ENCODE measurements at places on chromosomes 4 and X.

DNA sequence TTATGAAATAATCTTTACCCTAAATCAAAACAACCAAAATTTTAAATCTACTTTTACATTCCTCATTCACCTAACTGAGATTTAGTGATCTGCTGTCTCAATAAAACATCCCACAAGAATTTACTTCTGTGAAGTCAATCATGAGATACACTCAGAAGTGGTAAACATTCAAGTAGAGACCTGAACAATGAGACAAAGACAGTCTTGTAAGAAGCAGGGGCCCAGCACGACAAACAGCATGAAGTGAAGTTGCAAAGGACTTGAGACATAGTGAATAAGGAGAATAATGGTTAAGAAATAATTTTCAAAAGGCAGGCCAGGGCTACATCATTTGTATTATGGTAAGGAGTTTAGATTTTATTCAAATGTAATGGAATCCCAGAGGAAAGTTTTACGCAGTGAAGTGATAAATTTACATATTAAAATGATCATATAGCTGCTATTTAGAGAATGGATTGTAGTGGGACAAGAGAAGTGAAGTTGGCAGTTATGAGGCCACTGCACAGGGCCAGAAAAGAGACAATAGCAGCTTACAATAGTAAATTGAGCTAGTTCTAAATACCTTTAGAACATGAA, 101.9 kb downstream of the MAB21L2 start:
- no peak for DNase-seq

GRCh38 chrX:56281789-56282188, 49.6 kb downstream of the KLF8 start:
- DNase-seq: no peak

DNA sequence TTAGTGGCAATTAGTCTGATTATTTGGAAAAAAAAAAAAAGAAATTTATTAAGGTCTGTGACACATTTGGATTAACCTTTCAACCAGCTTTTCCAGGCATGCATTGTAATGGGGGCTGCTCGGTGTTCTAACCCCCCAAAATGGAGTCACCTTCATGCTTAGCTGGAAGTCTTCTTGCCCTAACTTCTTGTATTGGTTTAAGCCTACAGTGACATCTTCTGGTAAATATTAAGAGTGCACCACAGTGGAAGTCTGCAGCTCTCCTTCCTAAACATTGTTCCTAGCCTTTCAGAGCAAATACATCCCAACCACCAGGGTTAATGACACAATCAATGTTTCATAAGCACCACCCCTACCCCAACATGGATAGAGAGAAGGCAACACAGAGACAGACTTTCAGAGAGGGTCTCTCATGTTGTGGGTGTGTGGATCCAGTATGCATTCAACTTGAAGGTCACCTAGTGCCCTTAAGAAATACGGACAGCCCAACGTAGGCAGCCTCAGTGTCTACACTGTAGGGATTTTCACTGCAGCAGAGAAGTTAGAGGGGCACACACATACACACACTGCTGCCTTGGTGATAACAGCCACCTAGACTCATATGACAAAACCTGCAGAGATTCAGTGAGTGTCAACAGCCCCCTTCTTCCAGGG, 142.9 kb upstream of the MBNL3 start:
- no peak for DNase-seq

GRCh38 chrX:147953976-147954375, 27.2 kb upstream of the FMR1NB start:
- no peak for DNase-seq

DNA sequence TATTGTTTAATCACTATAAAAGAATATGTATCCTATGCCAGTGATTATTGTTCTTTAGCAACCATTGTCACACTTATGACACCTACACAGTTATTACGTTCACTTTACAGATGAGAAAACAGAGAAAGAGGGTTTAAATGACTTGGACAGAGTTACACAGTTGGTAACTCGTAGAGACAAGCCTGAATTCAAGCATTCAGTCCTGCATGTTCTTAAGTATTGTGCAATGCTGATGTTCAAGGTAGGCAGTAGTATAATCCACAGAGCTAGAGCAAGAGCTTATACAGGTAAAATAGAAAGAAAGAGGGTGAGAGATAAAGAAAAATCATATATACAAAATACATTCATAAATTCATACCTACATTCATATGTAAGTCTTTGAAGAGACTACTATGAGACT, 249.8 kb upstream of the ANXA10 start:
- DNase-seq: no peak

DNA sequence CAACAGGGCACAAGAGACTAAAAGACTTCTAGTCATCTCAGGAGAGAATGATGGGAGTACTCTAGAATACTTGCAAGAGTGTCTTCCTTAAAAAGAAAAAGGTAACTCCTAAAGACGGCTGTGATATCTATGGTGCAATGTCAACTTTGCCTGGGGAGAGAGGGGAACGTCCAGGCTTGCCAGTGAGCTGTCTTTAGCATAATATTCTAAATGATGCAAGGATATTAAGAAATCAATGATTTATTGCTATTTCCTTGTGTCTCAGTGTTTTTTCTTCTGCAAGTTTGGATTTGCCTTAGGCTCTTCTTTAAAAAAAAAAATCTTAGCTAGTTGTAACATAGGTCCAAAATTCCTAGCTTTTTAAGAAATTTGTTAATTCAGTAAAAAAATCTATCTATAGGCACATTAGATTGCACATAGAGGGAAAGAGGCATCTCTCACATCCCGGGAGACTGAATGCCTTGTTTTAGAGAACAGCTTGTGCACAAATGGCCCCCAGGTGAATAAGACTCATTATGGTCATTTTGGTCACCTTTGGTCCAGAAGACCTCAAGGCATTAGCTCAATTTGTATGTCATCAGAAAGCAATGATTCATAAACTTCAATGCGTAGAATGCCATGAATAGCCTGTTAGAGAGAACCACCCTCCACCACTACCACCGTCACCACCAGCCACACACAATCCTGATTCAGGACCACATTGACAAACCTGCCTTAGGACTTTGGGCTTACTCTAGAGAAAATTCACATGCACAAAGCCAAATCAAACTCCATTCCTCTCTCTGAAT, 104.1 kb downstream of the PALLD start:
- no peak for DNase-seq

DNA sequence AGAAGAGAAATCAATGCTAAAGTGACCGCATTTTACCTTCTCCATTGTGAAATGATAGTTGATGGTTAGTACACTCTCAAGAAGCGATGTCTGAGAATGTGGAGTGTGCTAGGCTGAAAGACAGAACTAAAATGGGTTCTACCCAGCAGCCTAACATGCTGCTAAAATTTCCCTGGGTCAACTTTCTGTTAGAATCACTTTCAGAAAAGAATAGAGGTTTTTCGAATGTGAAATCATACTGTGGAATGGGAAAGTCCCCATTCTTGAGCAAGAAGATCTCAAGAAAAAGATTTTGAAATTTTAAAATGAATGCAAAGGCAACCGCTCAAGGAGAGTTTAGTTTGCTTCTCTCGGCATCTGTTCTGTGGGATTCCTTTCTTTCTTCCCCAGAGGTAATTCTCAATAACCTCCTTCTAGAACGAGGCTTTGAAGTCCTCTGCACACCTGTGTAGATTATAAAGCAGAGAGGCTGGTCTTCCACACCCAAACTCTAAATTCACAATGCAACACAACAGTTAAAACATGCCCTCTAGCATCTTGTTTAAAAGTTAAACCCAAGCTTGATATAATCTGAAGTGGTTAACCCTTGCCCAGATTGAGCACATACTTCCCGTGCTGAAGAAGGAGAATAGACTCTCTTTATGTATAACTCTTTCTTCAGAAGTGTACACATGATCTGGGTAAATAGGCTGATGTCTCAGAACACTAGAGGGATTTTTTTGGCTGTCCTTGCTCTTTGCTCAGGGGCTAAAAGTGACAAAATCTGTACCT, 208.7 kb upstream of the KLF3 start:
- no peak for DNase-seq

GRCh38 chrX:16479206-16479869, 170.6 kb upstream of the S100G start:
- no peak for DNase-seq

DNA sequence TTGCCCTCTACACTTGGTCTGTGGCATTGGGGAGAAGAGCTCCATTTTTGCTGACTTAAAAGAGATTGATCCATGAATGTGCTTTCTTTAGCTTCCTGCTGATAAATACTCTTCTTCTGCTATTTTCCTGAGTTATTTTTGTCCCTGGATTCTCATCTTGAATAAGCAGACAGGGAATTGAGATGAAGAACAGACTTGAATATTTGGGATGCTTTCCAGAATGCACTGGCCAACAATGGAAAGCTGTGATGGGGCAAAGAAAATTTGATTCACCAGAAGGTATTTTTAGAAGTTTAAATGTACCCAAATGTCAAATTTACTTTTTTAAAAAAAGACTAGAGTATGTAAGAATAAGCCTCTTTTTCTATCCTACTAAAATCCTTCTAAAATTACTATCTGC, 309.9 kb upstream of the PPP1R2C start:
- no peak for DNase-seq

GRCh38 chr4:26217961-26218676, 102.7 kb upstream of the RBPJ start:
- no peak for DNase-seq

DNA sequence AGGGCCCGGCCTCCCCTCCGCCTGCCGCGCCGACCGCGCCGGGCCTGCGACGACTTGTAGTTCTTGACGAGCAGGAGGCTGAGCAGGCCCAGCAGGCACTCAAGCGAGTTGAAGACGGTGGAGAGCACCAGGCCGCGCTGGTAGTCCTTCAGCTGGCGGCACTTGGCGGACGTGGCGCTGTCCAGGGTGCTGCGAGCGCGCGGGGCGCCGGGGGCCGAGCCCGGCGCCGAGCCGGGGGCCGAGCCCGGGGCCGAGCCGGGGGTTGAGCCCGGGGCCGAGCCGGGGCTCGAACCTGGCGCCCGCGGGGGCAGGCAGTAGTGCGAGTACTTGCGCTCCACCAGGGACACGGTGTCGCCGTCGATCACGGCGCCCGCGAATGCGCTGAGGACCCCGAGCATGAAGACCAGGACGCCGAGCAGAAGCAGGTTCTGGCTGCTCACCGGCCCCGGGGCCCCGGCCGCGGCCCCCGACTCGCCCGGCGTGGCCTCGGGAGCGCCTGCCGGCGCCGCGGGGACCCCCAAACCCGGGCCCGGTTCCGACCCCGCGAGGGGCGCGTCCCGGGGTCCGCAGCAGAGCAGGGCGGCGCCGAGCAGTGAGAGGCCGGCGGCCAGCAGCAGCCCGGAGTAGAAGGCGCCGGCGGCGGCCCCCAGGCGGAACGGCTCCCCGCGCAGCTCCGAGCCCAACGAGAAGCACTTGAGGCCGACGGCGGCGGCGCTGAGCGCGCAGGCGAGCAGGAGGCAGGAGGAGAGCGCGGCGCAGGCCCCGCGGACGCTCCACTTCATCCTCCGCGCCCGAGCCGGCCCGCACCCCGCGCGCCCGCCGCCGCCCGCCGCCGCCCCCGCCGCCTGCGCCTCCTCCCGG, 584 bp downstream of the TMEM271 start:
- no peak for DNase-seq

GRCh38 chr4:124890522-124890921, 178.0 kb upstream of the ANKRD50 start:
- no peak for DNase-seq

GRCh38 chr4:172153719-172154118, 340.5 kb downstream of the GALNTL6 start:
- DNase-seq: no peak

DNA sequence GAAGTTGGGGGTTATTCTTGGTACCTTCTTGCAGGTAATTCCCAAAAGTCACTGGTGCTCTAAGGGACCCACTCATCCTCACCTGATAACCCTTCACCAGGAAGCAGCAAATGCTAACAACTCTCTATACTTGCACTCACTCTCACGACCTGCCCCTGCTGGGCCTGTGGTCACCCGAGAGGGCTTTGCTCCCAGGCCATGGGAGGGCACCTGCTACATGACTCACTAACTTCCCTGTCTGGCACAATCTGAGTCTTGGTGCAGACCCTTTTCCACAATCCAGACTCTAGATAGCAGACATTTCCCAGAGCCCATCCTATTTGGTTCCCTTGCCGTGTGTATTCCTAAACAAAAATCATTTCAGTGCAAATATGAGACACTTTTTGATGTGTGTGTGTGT, 403.8 kb upstream of the FAT1 start:
- no peak for DNase-seq

DNA sequence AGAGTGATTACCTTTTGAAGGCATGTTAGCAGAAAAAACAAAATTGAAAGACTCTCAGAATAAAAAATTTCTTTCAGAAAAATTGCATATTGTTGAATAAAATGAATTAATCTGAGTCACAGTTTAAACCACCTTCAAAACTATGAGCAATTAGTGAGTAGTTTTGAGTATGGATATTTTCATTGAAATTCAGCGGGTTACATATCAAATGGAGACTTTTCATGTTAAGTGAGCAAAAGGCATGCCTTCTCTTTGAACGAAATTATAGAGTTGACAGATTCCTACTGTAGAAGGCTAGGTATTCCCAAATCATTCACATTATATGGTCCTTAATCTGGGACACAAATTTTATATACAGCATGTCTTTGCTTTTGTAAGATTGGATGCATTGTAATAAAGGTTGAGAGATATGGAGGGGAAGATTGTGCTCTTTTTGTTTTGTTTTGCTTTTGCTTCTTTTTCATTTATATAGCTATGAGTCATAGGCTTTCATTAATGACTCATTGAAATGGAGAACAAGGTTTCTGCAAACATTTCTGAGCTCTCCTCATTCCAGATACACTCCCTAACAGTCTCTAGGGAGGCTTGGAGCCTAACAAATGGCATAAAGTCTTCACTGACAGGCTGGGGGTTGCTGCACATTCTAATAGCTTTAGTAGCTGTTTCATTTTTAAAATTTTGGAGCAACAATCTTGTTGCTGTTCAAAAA, 21.6 kb downstream of the PCDH18 start:
- DNase-seq: no peak

- no peak for DNase-seq
These were observed 6.0 kb downstream of the RASL11B start for GRCh38 chr4:52868133-52868532.

GRCh38 chr4:38306482-38307071, 346.4 kb downstream of the PTTG2 start:
- no peak for DNase-seq

DNA sequence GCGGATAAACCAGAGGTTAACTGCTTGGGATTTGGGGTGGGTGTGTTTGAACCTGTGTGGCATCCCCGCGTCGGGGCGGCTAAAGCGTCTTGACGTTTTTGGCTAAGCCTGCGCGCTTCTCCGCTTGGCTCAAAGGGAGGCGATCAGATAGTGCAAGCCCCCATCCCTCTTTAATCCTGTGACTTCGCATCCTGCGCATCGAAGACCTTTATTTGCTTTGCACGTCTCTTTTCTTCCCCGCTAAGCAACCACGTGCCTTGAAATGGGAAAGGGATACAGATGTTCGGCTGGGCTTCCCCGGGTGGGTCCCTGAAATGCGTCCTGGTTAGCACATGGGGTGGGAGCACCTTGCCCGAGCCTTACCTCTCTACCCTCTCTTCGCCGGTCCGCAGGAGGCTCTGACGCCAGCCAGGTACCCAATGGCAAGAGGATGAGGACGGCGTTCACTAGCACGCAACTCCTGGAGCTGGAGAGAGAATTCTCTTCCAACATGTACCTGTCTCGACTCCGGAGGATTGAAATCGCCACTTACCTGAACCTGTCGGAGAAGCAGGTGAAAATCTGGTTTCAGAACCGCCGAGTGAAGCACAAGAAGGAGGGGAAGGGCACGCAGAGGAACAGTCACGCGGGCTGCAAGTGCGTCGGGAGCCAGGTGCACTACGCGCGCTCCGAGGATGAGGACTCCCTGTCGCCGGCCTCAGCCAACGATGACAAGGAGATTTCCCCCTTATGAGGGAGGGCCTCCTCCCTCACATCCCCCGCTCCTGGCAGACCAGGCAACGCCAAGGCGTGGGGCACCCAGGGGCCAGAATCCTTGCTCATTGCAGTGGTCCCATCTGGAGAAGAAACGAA, 1.5 kb downstream of the GSX2 start:
- no peak for DNase-seq

- DNase-seq: no peak
These were observed 1414.7 kb upstream of the TENM3 start for GRCh38 chr4:180828455-180829018.
